LNCaP clone FGC (cell line): ENCODE measurements at places on chromosomes 12 and 14.
A peak's percentile ranks its signal among the peaks of the same experiment; 100 is the strongest.

DNA sequence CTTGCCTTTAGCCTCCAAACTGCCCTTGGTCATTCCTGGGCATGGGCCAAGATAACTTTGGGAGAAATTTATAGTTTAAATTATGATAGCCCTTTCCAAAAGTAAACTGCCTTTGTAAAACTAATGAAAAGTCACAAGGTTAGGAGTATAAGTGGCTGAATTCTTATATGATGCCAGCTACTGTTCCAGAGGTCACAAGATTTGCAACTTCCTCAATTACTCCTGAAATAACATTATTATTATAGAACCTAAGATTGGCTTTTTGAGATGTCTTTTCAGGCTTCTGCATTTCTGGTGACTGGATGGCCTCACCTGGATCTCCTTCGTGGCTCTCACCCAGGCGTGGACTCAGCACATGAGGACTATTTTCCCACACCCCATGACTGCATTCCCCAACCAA is 55.0 kb downstream of the OSBPL8 start:
- DNase-seq = no peak

DNA sequence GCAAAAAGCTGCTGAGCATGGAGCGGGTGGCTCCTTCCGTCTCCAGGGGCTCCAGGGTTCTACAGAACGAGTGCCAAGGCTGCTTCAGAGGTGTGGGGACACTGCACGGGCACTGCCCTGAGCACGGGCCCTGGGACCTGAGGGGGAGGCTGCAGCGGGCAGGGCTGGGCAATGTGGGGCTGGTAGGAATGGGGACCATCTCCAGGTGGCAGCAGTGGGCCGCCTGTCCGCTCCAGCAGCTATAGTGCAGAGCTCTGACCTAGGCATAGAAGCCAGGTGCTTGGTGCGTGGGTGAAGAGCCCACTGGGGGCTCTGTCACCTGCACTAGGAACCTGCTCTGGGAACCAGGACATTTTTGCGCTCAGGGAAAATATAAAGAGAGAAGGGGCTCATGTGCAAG is 22.3 kb downstream of the HDAC7 start:
- no peak for DNase-seq

DNA sequence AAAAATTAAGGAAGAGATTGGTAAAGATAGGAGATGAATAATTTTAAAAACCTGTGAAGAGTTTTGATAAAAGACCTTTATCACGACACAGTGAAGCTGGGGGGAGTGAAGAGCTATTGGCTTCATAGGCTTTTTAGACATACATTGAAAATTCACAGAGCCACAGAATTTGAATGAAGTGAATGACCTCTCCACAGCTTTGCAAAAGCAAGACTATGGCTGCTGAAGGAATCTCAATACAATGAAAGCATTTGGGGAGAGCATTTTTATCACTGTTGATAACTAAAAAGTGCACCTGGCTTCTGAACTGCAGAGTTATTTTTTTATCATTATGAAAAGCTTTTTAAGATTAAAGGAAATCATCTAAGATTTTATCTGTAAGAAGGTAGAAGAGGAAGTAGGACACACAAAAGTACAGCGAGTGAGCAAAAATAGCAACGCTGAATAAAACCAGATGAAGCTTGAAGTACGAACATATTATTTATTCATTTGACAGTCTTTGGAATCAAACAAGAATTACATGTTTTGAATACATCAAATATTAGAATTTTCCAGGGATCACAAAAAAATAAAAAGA is 317.5 kb downstream of the KCNC2 start:
- DNase-seq = no peak

GRCh38 chr14:51012055-51012454 is 67.8 kb upstream of the PYGL start:
- DNase-seq = no peak

- no peak for DNase-seq
These were observed 25.0 kb upstream of the DHRS7 start for GRCh38 chr14:60189923-60190840.

DNA sequence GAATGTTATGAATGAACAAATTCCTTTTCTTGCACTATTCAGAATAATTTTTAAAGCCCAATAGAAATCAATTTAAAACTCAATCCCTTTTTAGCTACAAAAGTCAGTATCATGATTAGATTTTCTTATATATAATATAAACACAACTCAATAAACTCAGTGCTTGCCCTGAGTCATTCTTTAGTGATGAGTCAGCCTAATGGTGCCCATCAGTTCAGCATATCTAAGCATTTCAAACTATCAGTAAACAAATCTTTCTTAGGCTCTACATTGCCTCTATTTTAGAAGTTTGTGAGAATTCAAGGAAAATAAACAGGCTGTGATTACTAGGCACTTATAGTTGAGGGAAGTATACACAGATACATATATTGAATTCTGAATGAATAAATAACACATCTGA is 179.6 kb downstream of the NELL2 start:
- no peak for DNase-seq

DNA sequence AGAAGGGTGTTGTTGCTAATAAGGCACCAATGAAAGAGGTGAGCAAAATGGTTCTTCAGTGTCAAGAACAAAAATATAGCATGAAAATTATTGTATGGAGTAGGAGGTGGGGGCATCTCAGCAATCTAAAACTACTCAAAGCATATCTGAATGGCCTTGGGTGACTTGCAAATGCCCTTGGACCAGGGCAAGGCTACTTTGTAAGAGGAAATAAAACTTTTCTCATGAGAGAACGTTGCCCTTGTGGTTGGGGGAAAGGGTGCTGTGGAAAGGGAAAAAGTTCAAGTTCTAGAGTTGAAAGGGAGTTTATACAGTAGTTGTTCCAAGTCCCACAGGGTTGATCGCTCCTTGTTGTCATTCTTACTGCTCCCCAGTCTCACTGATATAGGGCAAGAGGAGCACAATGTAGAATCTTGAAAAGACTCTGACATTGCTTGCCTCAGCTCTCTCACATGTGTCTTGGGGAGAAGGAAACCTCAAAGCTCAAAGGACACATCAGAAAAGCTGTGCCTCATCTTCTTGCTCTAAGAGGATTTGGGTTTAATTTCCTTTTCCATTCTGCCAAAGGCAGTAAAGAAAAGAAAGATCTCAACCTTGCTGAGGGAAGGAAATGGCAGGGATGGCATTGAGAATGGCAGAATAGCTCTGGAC is 270.5 kb downstream of the DUSP6 start:
- DNase-seq = no peak

DNA sequence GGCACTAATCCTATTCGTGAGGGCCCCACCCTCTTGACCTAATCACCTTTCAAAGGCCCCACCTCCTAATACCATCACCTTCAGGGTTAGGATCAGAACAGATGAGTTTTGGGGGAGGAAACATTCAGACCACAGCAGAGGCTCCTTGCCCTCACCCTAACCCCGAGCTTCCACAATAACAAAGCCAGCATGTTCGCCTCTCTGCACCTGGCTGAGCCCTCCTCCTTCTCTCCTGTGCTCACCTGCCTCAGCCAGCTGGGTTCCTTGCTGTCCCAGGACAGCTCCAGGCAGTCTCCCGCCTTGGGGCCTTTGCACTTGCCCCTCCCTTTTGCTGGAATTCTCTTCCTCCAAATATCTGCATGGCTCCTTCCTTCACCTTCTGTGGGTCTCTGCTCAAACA is 9.7 kb upstream of the RAN start:
- no peak for DNase-seq

DNA sequence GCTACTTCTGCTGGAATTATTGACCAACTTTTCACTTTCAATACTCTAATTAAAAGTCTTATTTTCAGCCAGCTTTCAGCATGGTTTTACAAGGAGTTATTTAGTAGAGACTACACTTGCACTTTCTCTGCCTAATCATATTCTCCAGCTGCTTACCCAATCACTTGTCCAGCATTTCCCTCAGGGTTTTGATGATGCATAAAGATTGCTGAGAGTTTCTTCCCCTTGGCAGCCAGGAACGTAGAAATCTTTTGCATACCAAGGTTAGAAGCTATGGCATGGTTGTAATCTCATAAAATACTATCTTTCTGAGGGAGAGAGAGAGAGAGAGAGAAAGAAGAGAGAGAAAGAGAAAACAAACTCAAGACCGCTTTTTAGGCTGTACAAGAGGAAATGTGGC is 10.8 kb downstream of the OR4Q3 start:
- DNase-seq = no peak

DNA sequence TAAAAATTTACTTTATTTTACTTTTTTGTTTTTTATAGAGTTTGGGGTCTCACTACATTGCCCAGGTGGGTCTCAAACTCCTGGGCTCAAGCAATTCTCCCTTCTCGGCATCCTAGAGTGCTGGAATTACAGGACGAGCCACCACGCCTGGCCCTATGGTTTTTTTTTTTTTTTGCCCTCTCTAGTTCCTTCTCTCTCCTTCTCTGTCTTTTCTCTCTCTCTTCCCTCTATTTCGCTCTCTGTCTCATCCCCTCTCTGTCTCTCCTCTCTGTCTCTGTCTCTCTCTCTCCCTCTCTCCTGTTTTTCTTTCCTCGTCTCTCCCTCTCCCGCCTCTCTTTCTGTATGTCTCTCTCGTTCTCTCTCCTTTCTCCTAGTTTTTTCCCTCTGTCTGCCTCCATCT is 202.6 kb upstream of the LHX5 start:
- no peak for DNase-seq

GRCh38 chr14:21038441-21039422 is 3.4 kb upstream of the RNASE7 start:
- peak; percentile 45 for DNase-seq

GRCh38 chr14:91390165-91390778 is 27.3 kb downstream of the CCDC88C start:
- DNase-seq = no peak

GRCh38 chr12:75933101-75933500 is 98.5 kb downstream of the PHLDA1 start:
- no peak for DNase-seq

GRCh38 chr14:28098856-28099255 is 667.7 kb upstream of the FOXG1 start:
- no peak for DNase-seq

DNA sequence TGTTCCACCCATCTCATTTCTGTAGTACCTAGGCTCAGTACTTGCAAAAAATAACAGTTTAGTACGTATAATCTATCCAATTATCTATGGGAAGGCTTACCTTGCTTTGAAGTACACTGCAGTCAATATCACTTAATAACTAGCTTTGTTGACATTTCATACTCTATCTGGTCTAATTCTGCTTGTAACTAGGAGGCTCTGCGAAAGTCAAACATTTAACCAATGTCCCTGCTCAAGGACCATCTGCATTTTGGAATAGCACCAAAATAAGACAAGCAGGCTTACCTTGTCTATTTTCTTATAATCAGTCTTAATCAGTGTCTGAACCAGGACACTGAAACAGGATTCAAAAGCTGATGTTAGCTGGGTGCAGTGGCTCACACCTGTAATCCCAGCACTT is 39.9 kb downstream of the SLC25A47 start:
- DNase-seq = no peak

DNA sequence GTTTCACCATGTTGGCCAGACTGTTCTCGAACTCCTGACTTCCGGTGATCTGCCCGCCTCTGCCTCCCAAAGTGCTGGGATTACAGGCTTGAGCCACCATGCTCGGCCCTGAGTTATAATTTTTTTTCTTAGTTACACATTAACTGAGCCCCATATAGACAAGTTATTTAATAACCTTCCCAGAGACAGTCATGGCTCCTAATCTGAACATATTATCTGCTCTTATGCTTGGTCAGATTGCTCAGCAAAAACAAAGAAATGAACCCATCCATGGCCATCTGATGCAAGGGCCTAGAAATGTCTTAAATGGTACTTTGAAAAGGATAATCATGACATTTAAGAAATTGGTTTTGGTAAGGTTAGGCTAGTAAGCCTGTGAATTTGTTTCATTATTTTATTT is 13.0 kb downstream of the SAMD15 start:
- no peak for DNase-seq

DNA sequence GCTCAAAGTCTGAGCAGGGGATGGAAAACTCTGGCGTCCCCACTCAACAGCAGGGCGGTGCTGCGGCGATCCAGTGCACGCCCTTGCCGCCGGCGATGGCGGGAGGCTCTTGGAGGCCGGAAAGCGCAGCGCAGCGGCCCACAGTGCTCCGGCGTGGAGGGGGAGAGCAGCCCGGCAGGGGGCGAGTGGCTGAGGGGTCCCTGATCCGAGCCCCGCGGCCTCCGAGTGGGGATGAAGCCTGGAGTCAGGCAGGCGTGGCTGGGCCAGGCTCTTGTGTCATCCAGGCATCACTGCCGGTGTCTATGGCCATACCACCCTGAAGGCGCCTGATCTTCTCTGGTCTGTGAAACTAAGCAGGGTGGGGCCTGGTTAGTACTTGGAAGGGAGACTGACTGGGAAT is 183.1 kb downstream of the ALG10 start:
- DNase-seq = no peak

DNA sequence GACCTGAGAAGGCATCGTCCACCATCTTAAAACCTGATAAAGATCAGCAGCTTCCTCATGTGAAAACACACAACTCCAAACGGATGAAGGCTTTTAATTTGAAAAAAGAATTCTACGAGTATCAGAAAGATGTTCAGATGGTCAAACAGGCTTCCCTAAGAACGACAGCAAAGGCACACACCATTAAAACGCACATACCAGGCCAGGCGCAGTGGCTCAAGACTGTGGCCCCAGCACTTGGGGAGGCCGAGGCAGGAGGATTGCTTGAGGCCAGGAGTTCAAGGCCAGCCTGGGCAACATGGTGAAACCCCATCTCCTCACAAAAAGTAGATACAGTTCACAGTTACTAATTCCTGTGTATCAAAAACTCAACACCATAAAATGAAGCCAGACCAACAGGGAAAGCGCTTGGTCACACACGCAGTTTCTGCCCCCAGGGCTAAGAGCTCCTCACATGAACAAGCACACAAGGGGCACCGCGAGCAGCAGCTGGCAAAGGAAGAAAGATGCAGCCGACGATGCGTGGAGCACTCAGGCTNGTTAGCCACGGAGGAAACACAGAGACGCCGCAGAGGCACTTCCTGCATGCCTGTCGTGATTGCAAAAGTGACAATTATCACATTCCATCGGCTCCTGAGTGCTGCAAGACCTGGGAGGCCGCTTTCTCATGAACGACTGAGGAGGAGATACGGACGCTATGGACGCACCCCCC is 78.0 kb downstream of the NOC4L start:
- DNase-seq = no peak

GRCh38 chr12:4589941-4590340 is 27.9 kb downstream of the DYRK4 start:
- DNase-seq = no peak

DNA sequence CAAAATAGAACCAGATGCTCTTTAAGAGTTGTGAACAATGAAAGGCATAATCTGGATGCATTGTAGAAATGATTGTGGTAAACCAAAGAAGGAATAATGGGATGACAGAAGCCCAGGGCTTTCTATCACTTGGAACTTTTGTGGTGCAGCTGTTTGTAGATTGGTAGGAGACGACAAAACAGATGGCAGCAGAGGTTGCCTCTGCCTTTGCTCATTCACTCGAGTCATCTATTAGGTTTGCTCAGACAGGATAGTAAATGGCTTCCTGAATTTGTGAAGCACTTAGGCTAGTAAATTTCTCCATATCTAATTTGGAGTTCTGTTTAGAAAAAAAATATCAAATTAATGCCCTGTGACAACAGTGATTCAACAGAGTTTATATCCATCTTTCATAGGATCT is 78.4 kb downstream of the FGD4 start:
- no peak for DNase-seq
